Posterior vena cava (tissue), 2 donors: ENCODE measurements at places on chromosomes 11 and 22. TPM values are rescaled to one million over a fixed set of nuclear protein-coding genes. Genes with fewer than 3 reads are reported as not detected.

The MYBPC3 gene
- 0.37 TPM for total RNA-seq

The MUC6 gene
- total RNA-seq: not detected

The PARVG gene
- 9.8 TPM for total RNA-seq

The MAJIN gene
- not detected for total RNA-seq

The DNAJB7 gene
- not detected for total RNA-seq

The DMC1 gene
- 2.4 TPM for total RNA-seq

The APOBEC3F gene
- 9.8 TPM for total RNA-seq

The KCTD14 gene
- 0.38 TPM for total RNA-seq

The CARS1 gene
- 60.6 TPM for total RNA-seq

The CHADL gene
- total RNA-seq: 1.9 TPM

The OR6A2 gene
- 0.33 TPM for total RNA-seq

DNA sequence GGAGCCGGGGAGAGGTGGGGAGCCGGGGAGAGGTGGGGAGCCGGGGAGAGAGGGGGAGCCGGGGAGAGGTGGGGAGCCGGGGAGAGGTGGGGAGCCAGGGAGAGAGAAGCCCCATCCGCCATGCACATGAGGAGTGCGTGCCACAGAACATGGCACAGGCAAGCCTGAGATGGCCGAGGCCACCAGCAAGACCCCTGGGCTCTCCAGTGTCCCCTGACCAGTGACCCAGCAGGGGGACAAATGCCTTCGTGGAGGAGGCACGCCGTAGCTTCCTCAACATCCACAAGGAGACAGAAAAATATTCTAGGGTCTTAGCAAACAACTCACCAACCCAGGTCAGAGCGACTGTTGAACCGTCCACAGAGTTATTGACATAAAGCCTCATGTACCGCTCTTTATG lies 618.8 kb downstream of the TBC1D22A start:
- DNase-seq: peak; percentile 57

DNA sequence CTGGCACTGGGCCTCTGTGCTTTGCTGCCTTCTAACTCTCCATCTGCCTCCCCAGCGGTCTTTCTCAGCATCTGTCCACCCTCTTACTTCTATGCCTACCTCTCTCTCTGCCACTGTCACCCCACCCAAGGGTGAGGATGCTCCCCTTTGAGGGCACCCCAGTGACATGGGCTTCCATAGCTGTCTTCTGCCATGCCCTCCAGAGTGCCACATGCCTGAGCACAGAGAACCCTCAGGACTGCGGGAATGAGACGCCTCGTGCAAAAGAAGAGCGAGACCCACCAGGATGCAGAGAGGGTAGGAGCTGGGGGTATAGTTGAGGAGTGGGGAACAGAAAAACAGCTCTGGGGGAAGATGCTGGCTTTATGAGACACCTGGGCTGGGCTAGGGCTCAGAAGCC lies 64.3 kb downstream of the BTG4 start:
- DNase-seq: no peak

- DNase-seq: peak; percentile 86
Observed at GRCh38 chr22:12601870-12602779, 2925.9 kb upstream of the OR11H1 start.

- peak; percentile 47 for DNase-seq
Observed at GRCh38 chr11:8252388-8252787, 11.3 kb downstream of the LMO1 start.

DNA sequence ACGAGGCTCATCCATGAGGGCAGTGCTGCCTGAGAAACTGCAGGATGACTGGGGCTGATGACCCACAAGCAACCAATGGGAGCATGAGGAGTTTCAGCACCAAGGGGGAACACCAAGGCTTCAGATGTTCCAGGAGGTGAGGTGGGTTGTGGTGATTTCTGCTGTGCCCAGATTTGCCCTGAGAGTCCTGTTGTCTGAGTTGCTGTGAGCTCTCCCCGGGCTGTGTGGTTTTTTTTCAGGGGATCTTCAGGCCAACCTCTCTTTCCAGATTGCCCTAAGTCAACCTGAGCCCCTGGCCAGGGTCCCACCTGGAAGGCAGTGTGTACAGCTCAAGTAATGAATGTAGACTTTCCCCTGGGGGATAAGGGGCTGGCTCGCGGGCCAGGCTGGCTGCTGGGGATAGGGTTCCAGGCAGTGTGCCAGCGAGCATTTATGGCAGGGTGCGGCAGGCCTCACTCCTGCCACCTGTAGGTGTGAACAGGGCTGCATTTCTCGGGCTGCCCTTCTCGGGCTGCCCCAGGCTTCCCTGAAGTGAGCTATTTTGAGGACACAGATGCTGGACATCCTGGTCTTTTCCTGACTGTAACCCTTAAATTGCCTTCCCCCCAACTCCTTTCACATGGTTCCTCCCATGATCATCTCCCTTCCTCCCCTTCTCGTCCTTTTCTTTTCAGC lies 9.8 kb downstream of the SLC22A6 start:
- no peak for DNase-seq

DNA sequence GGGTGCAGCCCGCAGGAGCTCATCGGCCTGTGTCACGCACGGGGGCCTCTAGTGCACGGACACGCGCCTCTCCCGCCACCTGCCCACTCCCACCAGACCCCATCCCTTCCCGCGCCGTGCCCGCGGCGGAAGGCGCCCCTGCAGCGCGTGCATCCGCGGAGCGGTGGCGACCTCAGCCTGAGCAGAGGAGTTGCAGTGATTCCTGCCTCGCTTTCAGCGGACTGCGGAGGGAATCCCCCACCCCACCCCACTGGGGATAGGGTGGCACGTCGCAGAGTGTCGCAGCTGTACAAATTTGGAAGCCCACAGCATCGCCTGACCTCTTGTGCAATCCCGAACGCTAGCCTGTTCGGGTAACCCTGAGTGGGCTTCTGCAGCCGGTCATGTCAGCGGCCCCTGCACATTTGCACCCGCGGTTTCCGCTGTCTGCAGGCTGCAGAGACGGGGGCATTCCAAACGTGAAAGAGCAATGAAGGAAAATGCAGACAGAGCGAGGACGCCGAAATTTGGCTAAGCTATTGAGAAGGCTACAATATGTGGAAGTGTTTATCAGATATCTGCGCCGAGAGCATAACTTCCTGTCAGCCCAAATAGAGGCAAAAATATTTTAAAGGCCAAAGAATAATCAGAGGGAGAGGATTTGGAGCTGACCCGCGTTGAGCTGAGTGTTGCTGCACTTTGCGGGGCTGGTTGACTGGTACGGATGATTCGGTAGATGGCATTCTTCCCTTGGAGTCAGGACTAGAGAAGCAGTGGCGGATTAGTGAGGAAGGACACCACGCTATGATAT lies 617 bp upstream of the ARHGAP20 start:
- DNase-seq: peak; percentile 77

DNA sequence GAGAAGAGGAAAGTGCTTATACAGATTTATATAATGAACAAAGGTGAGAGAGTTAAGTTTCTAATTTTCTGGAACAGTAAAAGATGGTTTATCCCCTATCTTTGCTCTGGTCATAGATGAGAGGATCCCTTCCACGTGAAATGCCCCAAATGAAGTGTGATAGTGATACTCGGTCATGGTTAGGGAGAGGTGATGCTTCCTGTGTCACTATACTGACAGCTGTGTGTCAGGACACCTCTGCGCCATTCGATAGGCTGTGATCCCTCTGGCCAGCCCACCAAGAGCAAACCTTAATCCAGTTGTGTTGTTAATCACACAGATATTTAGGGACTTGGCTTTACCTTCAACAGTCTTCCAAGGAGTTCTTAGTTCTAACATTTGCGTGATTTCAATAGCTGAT lies 57.7 kb downstream of the NCAM1 start:
- DNase-seq: no peak

- no peak for DNase-seq
Observed at GRCh38 chr11:101812546-101812945, 102.3 kb upstream of the CEP126 start.

- DNase-seq: no peak
Observed at GRCh38 chr11:77019976-77020595, 14.1 kb upstream of the B3GNT6 start.

DNA sequence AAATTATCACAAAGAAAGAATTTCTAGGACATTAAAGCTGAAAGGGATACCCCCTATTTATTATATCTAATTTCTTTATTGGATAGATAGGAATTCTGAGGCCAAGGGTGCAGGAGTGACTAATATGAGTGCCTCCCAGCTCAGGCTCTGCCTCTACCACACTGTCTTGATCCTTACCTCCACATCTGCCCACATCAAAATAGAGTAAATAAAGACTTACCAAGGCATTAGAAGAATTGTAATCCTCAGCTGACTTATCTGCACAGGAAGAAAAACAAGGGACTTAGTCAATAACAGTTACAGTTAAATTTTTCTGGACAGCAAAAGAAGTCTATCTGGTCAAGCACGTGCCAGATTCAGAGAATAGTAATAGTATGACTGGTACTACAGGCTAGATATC lies 72.6 kb upstream of the GDPD4 start:
- DNase-seq: no peak

- no peak for DNase-seq
Observed at GRCh38 chr11:38153985-38154384, 1555.9 kb upstream of the RAG2 start.

- DNase-seq: no peak
Observed at GRCh38 chr11:87144252-87144651, 106.5 kb downstream of the TMEM135 start.

DNA sequence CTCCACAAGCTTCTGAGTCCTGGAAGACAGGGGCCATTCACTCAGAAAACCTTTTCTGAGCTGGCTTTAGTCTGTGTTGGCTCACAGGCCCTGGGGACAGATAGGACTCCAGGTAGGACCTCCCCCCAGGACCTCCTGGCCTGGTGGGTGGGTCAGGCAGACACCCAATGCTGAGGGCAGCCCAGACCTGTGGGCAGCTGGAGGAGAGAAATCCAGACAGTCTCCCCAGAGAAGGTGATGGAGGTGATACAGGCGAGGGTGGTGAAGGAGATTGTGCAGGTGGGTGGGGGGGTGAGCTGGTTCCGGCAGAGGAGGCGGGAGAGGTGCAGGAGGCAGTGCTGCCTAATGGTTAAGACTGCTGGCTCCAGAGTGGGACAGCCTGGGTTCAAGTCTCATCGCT lies 15.6 kb downstream of the LRRC32 start:
- DNase-seq: no peak

DNA sequence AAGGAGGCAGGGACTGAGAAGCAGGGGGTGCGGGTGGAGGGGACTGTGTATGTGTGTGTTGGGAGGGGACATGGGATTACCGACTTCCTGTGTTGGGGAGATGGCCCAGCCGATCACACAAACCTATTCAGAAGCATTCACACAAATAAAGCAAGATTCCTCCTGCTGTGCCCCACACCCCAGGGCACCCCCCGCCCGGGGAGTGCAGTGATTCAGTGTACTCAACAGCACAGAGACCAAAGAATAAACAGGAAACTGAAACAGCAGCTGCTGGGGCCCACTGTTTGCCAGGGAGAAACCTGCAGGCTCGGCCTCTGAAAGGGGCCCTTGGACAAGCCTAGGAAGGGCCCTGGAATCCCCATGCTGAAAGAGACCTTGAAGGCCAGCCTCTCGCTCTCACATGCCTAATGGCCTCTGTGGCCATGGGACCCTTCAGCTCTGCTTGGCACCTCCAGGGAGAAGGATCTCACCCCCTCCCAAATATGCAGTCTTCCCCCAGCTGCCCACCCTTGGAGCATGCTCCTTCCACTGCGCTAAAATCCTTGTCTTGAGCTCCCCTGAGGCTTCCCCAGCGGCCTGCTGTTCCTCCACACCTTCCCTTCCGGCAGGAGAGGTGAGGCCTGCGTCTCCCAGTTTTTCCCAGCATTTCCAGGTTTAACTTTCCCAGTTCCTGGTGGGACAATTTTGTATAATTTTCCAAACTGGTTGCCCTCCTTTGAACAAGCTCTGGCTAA lies 72.9 kb downstream of the CSNK2A3 start:
- DNase-seq: no peak

GRCh38 chr22:49329636-49330035 lies 498.0 kb downstream of the BRD1 start:
- peak; percentile 35 for DNase-seq

DNA sequence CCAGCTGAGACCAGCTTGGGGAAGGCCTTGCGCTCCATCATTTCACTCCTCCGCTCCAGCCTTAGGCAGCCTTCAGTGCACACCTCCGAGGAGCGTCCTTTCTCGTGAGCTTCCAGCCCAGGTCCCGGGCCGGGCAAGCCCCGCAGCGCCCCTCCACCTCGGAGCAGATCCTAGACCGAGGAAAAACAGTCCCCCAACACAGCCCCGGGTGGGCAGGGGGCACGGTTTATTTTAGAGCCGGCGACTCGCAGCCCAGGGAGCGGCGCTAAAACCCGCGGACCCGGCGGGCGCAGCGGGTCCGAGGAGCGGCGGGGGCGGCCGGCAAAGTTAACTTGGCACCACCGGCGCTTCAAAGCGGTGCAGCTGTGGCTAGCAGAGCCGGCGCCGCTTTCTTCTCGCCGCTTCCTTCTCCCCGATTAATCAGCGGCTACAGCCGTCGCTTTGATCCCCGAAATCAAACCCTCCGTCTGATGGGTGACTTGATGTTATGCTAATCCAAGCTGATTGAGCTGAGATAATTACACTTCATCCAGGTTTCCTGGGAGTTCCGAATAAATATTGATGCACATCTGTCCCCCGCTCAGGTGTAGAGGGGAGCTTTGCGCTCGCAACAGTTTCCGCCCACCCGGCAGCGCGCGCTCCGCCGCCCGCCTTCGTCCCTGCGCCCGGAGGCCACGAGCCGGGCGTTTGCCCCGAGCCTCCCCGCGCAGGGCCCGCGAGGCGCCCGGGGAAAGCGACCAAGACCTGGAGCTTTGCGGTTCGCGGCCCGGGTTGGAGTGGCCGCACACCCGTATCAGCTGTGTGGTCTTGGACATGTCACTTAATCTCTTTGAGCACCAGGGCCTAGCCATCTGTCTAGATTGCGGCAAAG lies 192.7 kb downstream of the BUD13 start:
- no peak for DNase-seq

DNA sequence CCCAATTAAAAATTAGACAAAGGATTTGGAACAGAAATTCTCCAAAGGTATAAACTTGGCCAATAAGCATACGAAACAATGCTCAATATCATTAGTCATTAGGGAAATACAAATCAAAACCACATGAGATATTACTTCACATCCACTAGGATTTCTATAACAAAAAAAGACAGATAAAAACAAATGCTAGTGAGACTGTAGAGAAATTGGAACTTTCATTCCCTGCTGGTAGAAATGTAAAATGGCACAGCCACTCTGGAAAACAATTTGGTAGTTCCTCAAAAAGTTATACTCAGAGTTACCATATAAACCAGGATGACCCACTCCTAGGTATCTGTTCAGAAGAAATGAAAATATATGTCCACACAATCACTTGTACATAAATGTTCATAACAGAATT lies 71.6 kb downstream of the RPL27A start:
- DNase-seq: no peak

- DNase-seq: no peak
Observed at GRCh38 chr11:76543006-76543703, 98.3 kb downstream of the EMSY start.
